ENCODE measurements at places on chromosomes 6 and 20. TPM values are rescaled to one million over a fixed set of nuclear protein-coding genes. Genes with fewer than 3 reads are reported as not detected.

- DNase-seq = no peak
These were observed 862.8 kb upstream of the CITED2 start for GRCh38 chr6:140237251-140237650.

DNA sequence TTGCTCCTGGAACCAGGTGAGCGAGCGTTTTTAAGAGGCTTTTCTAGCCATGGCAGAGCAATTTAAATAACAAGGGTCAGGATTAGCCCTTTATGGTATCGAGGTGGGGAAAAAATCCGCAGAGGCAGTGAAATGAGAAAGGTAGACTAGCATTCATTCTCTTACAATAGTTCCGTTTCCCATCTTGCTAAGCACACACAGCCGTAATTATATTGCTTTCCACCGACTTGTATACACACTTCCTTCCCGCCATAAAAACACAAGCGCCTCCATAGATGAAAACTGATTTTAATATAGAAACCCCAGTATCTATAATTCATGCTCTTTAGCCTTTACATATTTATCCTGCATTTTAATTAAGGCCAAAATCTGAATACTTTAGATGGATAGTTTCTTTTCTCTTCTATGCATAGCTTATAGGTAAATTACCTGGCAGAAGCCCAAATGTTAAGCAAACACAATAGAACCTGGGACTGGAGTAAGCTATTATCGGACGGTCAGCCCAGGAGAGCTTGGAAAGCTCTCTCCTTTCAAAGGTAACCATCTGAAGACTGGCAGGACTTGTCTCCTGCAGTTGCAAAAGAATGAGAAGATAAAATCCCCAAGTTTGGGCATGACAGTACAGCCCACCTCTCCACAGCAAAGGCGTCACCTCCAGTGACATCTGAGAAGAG, 90.9 kb upstream of the MC3R start:
- DNase-seq = no peak

- peak; percentile 78 for DNase-seq
These were observed 21.9 kb downstream of the ECT2L start for GRCh38 chr6:138817799-138818198.

DNA sequence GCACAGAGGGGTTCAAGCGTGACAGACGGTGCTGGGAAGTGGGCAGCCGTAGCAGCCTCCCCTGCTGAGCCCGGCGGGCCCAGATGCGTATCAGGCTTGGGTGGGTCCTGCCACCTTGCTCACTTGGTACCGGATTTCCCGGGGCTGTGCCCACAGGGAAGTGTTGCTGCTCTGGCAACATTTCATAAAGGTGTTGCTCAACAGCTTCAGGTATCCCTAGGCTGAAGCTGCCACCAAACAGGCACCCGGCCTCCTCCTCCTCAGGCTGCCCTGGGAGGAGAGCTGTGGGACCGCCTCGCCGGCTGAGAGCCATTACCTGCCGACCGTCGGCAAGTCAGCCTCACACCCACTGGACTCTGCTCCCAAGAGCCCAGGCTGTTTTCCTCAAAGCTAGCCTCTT, 11.5 kb downstream of the PSMG4 start:
- no peak for DNase-seq

- no peak for DNase-seq
These were observed 97.6 kb upstream of the STMND1 start for GRCh38 chr6:17004269-17004668.

- DNase-seq = no peak
These were observed 50.6 kb upstream of the ZMYND8 start for GRCh38 chr20:47406849-47407682.

GRCh38 chr6:23424584-23424983, 701.4 kb upstream of the NRSN1 start:
- no peak for DNase-seq

- DNase-seq = no peak
These were observed 39.3 kb downstream of the GFOD1 start for GRCh38 chr6:13447949-13448724.

GRCh38 chr6:12250383-12250770, 39.8 kb upstream of the EDN1 start:
- DNase-seq = no peak

- DNase-seq = no peak
These were observed 37.0 kb upstream of the HLA-G start for GRCh38 chr6:29790626-29791025.

GRCh38 chr6:37011656-37012378, 6.4 kb downstream of the FGD2 start:
- no peak for DNase-seq

- DNase-seq = no peak
These were observed 122.6 kb upstream of the IFNGR1 start for GRCh38 chr6:137341681-137342195.

- no peak for DNase-seq
These were observed 188.9 kb downstream of the QKI start for GRCh38 chr6:163603395-163603794.

- DNase-seq = no peak
These were observed 273.2 kb downstream of the CDC5L start for GRCh38 chr6:44660561-44661220.

DNA sequence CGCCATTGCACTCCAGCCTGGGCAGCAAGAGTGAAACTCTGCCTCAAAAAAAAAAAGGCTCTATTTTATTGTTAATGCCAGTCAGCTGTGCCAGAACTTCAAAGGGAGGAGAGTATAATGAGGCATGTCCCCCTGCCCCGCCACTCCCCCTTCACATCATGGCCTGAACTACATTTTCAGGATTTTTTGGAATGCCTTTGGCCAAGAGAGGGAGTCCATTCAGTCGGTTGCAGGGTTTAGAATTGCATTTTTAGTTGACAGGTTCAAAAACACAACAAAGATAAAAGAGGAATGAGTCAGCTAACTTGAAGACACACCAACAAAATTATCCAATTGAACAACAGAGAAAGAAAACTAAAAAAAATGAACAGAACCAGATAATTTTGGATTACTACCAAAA, 59.1 kb downstream of the CEP43 start:
- no peak for DNase-seq

- no peak for DNase-seq
These were observed 125.3 kb downstream of the DLL1 start for GRCh38 chr6:170165471-170166117.

DNA sequence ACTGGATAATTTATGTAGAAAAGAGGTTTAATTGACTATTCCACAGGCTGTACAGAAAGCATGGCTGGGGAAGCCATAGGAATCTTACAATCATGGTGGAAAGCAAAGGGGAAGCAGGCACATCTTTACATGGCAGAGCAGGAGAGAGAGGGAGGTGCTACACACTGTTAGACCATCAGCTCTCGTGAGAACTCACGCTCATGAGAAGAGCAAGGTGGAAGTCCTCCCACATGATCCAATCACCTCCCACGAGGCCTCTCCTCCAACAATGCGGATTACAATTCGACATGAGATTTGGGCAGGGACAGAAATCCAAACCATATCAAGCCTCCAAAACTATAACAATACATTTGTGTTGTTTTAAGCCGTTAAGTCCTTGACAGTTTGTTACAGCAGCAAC, 257.1 kb upstream of the KCNG1 start:
- no peak for DNase-seq

- DNase-seq = no peak
These were observed 262.3 kb upstream of the SOX4 start for GRCh38 chr6:21331235-21331634.

GRCh38 chr6:93413190-93413589, 6.2 kb downstream of the EPHA7 start:
- DNase-seq = no peak

DNA sequence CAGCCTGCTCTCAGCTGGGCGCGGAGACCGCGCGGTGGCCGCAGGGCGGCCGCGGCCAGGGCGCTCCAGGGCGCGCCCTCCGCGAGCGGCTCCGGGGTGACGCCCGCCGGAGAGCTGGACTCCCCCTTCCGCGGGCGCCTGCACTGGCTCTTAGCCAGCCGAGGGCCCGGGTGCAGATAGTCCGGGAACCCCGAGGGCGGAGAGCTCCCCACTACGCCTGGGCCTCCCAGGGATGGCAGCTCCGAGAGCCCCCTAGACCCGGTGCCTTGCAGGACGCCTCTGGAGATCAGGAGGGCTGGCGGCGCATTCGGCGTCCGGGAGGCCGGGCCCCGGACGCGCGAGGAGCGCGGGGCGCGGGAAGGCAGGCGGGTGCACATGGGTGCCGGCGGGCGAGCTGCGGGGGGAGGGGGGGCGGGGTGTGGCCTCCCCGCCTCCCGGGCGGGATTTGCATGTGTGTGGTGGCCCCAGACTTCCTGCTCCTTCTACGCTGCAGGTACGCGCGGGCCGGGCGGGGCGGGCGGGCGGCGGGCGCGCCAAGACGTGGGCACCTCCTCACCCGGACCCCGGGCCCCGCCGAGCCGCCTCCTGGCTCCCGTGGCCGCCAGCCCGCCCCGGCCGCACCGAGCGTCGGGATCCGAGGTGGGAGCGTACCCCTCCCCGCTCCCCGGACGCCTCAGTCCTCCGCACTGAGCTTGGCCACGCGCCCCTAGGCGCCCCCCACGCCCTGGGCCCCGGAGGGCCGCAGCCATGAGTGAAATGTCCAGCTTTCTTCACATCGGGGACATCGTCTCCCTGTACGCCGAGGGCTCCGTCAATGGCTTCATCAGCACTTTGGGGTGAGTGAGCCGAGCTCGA, at the start of gene ITPR3:
TSS of gene ITPR3 (plus strand) at position 467 of the 855 bp plus-strand sequence. CDS start at position 748, 281 bp downstream.
- DNase-seq = no peak

GRCh38 chr6:129099696-129100095, 216.8 kb downstream of the LAMA2 start:
- no peak for DNase-seq

GRCh38 chr6:84521511-84521910, 242.9 kb downstream of the TBX18 start:
- peak; percentile 19 for DNase-seq

DNA sequence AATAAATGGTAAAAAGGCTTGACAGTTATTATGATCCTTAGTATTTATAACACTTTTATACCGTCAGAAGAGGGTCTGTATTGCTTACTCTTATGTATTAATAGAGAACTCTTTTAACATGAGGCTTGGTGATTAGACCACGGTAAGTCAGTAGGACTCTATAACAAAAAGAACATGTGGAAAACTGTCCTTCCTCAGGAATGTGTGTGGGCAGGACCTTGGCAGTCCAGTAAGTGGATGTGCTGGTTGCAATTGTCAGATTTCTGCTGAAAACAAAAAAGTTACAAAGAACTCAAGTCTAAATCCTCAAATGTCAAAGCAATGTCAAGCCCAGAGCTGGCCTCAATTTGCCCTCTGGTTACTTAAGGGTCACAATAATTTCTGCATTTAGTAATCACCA, 81.1 kb downstream of the PLCG1 start:
- no peak for DNase-seq

- no peak for DNase-seq
These were observed 87.1 kb downstream of the TRMT6 start for GRCh38 chr20:5863040-5863833.

DNA sequence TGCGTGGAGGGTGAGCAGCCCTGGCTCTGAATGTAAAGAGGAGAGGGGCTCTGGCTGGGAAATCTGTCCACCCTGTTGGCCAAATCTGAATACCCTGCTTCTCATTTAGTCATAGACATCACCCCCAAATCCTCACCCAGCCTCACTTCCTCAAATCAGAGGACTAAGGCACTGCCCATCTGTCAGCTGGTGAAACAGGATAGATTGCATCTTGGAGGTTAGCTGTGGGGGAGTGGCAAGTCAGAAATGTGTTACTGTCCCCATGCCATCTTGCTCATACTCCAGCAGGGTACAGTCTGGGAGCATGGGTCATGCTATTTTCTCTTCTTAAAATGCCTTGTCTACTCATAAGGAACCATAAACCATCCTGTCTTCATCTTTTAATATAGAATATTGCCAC, 9.5 kb upstream of the DTNBP1 start:
- no peak for DNase-seq

DNA sequence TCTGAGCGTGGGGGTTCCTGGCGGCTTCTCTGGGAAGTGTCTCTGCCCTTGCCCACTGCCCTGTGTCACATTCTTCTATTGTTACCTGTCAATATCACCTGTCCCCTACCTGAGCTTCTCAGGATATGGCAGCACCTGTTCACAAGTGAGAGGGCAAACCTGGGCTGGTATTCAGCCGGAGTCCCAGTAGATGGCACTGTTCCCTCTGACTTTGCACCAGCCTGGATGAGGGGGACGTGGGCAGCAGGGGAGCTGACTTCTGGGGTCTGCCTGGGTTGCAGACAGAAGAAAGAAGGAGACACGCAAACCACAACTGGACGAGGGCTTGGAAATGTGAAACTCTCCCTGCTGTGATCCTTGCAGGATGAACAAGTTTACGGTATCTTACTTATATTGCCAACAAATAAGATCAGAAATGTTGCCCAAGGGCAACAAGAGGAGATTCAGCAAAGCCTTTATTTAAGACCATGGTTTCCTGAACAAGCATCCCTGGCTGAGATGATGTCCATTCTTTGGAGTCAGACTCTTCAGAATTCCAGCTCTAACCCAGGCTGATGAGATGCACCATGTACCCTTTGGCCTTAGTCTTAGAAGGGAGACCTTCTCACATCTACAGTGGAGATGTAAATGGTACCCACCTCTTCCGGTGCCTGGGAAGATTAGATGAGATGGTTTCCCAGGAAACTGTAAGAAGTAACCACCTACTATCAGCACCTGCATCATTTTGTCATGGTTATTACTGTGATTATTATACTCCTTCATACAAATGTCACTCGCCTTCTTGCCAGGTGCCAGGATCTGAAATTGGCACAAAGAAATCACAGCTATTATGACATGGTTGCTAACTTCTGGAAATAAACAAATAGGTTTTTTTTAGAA, 400.0 kb upstream of the CDH4 start:
- DNase-seq = no peak

GRCh38 chr6:23608931-23609435, 517.0 kb upstream of the NRSN1 start:
- DNase-seq = peak; percentile 51

DNA sequence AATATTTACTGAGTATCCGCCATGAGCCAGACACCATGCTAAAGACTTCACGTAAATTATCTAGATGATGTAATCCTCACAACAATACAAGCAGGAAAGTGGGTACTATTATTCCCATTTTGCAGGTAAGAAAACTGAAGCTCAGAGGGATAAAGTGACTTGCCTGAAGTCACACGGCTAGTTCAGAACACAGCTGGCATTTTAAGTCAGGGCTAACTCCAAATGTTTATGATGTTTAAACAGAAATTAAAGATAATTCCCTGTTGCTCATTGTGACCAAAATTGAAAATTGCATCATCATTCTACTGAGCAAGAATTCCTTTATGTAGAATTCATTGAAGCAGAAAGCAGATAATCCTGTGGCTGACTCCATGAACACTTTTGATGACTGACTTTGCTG, 71.3 kb upstream of the STXBP5 start:
- DNase-seq = no peak

- DNase-seq = no peak
These were observed 184.3 kb downstream of the CARMIL1 start for GRCh38 chr6:25463441-25463840.

GRCh38 chr20:58571693-58572427, 56.7 kb upstream of the APCDD1L start:
- DNase-seq = peak; percentile 83

The PAK5 gene
- polyA plus RNA-seq = 0.63 TPM

The ZSCAN23 gene
- polyA plus RNA-seq = 16.5 TPM

The ASIP gene
- 0.70 TPM for polyA plus RNA-seq

The FABP7 gene
- polyA plus RNA-seq = 0.20 TPM

The ZNF341 gene
- polyA plus RNA-seq = 3.0 TPM

The FOXF2 gene
- 0.10 TPM for polyA plus RNA-seq

The FAM209B gene
- 0.55 TPM for polyA plus RNA-seq

The CCM2L gene
- 5.2 TPM for polyA plus RNA-seq

The DAAM2 gene
- polyA plus RNA-seq = 26.2 TPM

The CENPQ gene
- 18.3 TPM for polyA plus RNA-seq

The TNF gene
- 0.17 TPM for polyA plus RNA-seq

Data from left kidney (tissue), 8 donors.